ENCODE measurements at places on chromosomes 1 and 21. TPM values are rescaled to one million over a fixed set of nuclear protein-coding genes. Genes with fewer than 3 reads are reported as not detected.

DNA sequence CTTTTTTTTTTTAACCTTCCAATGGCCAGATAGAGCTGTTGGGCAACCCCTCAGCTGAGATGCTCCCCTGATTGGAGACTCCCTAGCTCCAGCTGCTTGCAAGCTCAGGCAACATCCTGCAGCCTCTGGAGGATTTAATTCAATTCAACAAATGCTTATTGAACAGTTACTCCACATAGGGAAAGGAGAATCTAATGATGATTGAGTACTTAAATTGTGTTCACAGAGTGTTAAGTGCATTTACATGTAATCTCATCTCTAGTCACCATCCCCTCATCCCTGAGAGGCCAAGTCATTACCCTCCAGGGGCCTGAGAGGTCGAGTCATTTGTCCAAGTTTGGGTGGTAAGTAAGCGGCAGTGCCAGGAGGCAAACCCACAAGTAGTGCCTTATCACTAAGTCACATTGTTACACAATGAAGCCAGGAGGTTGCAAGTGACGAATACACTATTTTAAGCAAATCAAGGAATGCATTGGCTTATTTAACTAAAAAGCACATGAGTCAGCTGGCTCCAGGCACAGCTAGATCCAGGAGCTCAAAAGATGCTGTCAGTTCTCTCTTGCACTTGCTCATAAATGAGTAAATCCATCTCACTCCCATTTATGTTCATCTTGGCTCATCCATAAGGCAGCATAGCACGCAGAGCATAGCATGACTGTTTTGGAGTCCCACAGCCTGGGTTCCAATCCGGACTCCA, 64.3 kb downstream of the OPTC start:
- DNase-seq, result peak; percentile 17

RYR2 gene
- total RNA-seq, result not detected

GRCh38 chr1:17109892-17110554, 9.2 kb downstream of the PADI2 start:
- DNase-seq, result no peak

BOLA1 gene
- 12.0 TPM for total RNA-seq

GRCh38 chr1:104830534-104830933, 1080.8 kb downstream of the AMY1C start:
- no peak for DNase-seq

OR6N1 gene
- total RNA-seq, result not detected
